Cortex of kidney (tissue), 1 donor: ENCODE measurements at places on chromosomes 2 and 18.

- no peak for DNase-seq
Measured at GRCh38 chr2:6310256-6311215, 555.2 kb downstream of the CMPK2 start.

DNA sequence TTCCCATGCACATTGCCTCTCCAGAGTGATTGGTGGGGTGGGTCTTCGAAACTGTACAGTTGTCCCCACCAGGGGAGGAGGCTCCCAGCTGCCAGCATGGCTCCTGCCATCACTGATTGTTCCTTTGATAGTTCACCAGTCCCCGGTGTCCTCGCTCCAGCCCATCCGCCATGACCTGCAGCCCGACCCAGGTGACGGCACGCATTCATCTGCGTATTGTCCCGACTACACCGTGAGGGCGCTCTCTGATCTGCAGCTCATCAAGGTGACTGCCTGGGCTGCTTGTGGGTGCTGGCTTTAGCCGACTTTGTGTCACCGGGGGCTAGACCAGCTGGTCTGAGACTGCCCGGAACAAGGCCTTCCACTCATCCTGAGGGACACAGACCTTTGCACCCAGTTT lies 12.4 kb downstream of the CNNM3 start:
- DNase-seq, result no peak

- no peak for DNase-seq
Measured at GRCh38 chr2:236177604-236177966, 9.4 kb upstream of the GBX2 start.

- no peak for DNase-seq
Measured at GRCh38 chr2:216632346-216632951, 771 bp upstream of the IGFBP2 start.

- no peak for DNase-seq
Measured at GRCh38 chr2:156435396-156435717, 822 bp upstream of the GPD2 start.

DNA sequence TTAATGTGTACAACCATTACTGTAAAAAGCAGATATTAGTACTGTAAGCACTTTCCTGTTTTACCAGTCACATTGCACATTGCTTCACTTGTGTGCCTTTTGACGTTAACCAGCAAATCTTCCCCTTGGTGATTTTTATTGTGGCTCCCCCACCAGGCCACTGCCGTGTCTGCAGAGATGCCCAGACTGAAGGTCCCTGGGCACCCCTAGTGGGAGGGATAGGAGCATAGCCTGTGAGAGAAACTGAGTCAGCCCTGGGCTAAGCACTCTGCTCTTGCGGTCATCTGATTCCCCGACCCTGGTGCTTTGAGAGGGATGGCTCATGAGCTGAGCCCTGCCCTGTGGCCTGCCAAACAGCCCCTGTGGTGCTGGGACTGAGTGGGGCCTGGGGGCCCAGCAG lies 73.4 kb downstream of the INPP4A start:
- DNase-seq, result no peak

- no peak for DNase-seq
Measured at GRCh38 chr2:26438926-26439325, 37.2 kb downstream of the DRC1 start.

DNA sequence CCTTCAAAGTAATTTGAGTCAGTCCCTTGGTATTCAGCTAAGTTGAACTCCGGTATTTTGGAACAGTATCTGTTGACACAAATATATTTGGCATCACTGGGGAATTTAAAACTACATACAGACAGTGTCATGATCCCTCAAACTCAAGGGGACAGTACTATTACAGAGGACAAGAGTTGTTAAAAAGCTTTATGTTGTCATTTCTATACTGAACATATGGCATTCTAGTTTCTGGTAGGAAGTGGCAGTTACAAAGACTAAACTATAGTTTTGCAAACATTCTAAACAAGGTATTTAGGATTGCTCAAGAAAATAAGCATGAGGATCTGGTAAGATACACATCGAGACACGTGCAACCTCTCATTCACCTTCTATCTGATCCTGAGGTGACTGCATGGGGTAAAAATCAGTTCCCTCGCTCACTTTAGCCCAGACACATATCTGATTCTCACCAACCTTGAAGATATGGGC lies 16.6 kb upstream of the CCNYL1 start:
- no peak for DNase-seq

DNA sequence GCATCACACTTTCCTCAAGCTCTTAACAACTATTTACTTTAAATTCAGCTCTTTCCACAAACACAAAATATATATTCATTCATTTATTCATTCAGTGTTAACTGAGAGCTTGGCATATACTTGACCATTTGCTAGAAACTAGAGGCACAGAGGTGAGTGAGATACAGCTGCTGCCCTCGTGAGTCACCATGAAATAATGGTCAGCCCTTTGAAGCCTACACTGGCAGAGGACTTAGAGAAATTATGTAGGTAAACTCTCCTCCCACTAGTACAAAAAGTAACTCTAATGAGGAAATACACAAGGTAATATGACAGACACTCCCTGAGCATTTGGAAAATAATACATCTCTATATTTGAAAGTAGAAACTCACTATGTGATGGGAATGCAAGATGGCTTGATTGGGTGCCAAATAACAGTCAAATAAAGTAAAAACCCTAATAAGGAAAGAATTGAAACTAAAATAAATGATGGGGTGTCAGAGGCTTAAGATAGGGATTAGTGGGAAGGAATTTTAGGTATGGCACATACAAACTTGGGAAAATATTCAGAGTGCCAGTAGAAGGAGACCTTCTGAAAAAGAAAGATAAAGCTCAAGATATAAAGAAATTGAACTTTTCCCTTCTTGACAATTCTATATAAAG lies 61.1 kb downstream of the ANTXR1 start:
- no peak for DNase-seq

DNA sequence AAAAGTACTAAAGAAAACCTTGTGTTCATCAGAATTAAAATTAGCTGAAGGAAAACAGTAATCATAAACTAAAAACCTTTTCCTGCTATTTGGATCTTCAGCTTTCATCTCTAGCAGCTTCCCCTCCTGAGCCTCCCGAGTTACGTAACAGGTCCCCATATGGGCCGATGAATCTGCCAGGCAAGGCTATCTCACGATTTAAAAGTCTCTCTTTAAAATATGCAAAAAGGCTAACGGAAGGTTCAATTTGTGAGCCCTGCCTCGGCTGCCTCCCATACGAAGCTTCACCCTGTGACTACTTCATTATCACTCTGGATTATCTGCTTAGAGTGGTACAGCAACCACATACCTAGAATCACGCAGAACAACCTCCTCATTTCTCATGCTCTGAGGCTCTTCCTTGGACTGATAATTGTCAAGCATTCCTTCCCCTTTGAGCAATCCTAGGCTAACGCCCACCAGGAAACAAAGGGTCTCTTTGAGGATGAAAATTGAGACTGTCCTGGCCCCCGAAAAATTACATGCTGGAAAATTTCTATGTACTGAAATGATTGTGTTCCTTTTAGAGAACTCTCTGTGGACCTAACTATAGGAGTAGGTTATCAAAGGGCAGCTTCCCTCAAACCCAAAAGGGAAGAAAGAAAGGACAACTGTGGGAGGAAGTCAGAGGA lies 147.4 kb downstream of the ZEB2 start:
- DNase-seq, result no peak

DNA sequence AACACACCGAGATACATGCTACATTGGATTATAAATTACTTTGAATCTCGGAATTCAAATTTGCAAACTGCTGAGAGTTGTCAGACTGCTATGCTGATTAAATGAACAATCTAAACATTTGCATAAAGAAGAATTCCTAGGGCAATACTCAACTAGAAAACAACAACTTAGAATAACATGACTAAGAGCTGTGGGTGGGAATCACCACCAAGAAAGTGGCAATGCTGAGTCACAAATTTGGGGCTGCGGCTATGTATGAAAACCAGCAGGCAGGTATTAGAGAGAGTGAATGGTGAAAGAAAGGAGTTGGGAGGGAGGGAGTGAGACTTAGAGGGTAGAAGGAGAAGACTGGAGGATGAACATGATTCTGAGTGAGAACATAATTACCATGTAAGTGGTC lies 559.5 kb downstream of the PIK3C3 start:
- no peak for DNase-seq

GRCh38 chr18:54883816-54884604 lies 55.7 kb downstream of the RAB27B start:
- DNase-seq, result no peak

GRCh38 chr2:137969418-137969765 lies 5.1 kb downstream of the HNMT start:
- DNase-seq, result no peak

DNA sequence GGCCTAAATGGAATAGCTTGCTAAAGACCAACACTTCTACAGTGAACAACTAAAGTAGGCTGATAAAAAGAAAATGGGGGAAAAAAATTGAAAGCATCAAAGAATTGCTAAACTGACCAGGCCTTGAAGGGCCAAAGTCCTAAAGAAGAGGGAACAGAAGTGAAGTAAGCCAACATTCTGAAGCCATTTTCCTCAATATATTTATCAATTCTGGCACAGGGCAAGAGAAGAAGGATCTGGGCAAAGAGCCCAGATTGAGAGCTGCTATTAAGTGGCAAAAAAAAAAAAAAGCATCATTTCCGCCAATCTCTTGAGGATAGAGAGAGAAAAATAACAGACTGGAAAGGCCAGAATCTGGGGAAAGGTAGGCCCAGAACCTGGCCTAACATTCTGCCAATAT lies 25.7 kb downstream of the FANCL start:
- no peak for DNase-seq

DNA sequence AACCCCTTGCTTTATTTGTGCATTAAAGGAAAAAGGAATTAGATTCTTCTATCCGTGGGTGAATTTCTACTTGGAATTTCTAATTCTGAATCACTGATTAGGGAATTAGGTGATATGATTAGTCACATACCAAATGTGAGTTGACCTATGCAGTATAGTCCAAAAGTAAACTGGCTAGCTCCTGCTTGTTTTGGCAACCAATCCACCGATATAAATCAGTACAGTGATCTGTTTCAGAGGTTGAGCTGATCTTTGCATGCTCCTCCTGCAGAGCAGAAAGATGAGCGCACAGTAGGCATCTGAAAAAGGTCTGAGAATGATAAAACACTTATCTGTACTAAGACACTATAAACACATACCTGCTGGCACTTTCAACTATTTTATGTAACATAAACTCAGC lies 86.6 kb downstream of the LRP1B start:
- DNase-seq, result no peak

GRCh38 chr18:46759890-46760289 lies 3.0 kb upstream of the ST8SIA5 start:
- no peak for DNase-seq

- DNase-seq, result no peak
Measured at GRCh38 chr2:233435436-233436190, 81.3 kb downstream of the DGKD start.

DNA sequence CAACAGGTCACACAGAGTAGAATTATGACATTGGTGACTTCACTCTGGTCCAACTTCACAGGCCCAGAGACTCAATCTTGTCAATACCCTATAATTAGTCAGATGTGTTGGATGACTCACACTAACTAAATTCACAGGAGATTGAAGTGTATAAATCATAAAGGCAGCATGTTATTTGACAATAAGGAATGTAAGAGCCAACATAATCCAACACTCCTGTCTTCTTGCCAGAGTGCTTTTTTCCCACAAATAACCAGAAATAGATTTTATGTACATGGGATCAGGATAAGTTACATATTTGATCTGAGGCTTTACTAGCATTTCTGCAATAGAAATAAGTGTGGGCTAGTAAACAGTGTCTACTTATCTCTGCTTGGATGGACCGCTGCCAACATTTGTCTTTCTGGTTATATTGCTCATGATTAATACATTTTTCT lies 42.2 kb upstream of the ZSWIM2 start:
- no peak for DNase-seq

- DNase-seq, result no peak
Measured at GRCh38 chr18:6370886-6371635, 43.6 kb downstream of the L3MBTL4 start.

GRCh38 chr2:200488169-200488568 lies 21.7 kb downstream of the KCTD18 start:
- no peak for DNase-seq

- no peak for DNase-seq
Measured at GRCh38 chr18:10100941-10101701, 187.3 kb downstream of the VAPA start.

GRCh38 chr2:57726294-57726693 lies 320.3 kb upstream of the VRK2 start:
- no peak for DNase-seq

GRCh38 chr2:74745766-74746165 lies 88.2 kb upstream of the HK2 start:
- no peak for DNase-seq

DNA sequence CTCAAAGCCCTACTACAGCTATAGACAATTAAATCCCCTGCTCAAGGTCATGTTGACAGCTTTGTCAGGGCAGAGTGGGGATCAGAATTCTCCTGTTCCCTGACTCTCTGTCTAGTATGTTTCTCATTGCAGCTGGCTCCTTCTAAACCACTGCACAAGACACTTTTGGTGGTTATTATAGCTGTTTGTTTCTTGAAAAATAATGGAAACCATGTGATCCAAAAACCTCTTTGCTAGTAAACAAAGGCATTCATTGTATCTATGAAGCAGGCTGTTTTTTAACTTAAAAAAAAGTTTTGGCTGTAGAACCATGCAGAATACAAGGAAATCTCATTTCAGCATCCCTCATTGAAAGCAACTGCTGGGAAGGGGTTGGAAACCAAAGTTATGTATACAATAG lies 352.5 kb upstream of the EPHA4 start:
- no peak for DNase-seq

DNA sequence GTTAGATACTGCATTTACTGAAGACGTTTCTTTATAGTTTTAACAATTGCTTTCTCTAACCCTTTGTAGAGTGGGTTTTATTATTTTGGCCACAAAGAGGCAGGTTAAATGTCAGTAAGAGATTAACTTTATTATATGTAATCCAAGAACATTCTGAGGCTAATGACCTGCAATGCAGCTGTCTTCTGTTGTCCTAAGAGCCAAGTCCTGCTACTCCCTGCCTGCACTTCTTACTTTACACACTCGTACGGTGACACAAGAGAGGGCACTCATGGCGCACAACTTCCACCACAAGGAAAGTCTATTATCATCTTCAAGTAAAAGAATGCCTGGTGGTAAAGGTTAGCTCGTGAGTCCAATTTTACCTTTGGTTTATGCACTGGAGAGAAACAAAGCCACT lies 471.0 kb upstream of the HNMT start:
- DNase-seq, result no peak

- DNase-seq, result no peak
Measured at GRCh38 chr18:23994361-23994902, 20.1 kb upstream of the TTC39C start.

DNA sequence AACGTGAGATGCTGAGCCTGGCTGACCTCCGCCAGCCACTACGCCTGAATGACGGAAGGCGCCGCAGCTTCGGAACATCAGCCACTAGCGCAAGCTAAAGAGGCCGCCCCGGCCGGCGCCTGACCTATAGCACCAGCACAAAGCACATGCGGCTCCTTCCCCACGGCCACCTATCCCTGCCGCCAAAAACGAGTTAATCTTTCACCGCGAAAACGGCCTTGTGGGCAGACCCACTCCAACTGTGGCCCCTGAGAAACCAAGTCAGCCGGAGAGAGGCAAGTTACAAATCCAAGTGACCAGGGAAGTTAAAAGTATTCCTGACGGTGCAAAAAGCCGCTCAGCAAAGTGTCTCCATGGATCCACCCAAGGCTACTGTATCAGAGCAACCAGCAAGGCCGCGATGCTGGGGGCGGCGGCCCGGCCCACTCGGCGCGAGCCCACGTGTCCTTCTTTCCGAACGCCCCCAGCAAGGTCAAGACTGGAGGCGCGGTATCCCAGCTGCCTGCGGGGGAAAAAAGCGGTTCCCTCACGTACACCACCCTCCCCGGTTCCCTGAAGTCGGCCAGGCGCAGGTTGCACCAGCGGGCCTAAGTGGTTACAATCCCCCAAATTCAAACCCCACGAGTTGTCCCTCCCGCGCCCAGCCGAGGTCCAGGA lies 575 bp downstream of the HSPD1 start:
- DNase-seq, result peak; percentile 38
